DMS79 treated with DMSO at 0.1 percent for 48 hours (cell line): ENCODE measurements at places on chromosomes 12 and 14.

DNA sequence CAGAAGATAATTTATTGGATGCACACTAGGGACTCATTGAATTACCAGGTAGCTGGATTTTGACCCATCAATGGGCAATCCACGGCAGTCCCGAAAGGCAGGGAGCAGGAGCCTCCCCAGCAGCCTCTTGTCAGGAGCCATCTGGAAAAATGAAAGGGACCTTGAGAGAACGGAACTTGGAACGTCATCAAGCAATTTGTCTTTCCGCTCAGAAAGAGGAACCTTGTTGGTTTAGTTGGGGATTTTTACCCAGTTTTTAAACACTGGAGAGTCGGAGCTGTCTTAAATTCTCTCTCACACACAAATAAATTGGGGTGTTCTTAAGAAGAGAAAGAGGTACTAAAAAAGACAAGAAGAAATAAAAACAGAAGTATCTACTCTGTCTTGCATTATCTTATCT, 1351.7 kb upstream of the TMEM132C start:
- no peak for DNase-seq

DNA sequence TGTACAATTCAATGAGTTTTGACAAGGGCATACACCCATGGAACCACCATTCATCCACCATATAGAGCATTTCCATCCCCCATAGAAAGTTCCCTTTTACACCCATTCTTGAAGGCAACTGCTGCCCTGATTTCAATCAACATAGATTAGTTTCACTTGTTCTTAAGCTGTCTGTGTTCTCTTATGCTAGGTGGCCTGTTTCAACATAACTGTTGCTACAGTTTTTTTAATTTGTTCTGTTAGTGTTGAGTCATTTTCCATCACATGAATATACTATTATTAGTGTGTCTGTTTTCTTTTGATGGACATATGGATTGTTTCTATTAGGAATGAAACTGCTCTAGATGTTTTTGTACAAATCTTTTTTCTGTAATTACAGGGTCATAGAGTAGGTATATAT, 123.4 kb downstream of the PTPRQ start:
- no peak for DNase-seq

DNA sequence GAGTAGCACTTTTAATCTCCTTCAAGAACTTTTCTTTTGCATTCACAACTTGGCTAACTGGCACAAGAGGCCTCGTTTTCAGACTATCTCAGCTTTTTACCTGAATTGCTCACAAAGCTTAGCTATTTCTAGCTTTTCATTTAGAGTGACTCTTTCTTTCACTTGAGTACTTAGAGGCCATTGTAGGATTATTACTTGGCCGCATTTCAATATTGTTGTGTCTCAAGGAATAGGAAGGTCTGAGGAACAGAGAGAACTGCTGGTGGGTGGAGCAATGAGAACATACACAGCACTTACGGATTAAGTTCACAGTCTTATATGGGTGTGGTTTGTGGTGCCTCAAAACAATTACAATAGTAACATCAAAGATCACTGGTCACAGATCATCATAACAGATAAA, 224.8 kb upstream of the NPAS3 start:
- peak; percentile 26 for DNase-seq

- no peak for DNase-seq
Measured at GRCh38 chr14:67079846-67080245, 109.4 kb upstream of the GARIN2 start.

DNA sequence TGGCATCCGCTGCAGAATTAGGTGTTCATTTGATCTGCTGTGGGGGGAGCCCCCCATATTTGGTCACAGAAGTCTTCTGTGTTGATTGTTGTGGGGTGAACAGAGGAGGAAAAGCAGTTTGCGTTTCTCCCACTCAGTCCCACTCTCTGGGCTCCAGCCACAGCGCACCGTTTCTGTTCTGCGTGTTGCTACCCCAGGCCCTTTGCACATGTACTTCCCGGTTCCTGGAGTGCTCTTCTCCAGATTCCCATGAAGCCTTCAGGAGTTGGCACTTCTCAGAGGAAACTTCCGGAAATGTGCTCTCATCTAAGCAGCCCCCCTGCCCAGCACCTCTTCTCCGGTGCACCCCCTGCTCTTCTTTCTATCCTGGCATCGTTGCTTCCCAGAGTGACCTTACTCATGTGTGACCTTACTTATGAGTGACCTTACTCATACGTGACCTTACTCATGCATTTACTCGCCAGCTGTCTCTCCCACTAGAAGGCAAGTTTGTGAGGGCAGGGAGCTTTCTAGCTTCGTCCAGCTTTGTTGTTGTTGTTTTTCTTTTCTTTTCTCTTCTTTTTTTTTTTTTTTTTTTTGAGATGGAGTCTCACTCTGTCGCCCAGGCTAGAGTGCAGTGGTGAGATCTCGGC, 93.7 kb downstream of the SCARB1 start:
- no peak for DNase-seq

DNA sequence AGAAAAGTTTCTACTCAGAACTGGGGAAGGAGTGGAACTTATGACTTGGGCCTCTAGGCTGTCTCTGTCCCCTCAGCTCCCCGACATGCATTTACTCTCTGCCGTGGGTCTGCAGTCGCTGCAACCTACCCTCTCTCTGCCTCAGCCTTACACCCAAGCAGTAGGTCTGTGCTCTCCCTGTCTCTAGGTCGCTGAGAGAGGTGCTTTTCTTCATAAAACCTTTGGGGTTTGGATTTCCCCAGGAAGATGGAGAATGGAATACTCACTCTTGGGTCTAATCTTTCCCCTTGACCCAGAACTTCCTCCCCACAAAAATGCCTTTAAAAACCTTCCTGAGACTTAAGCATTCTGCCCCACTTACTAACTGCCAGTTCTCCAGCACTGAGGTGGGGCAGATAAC, 12.9 kb downstream of the GPR84 start:
- no peak for DNase-seq

DNA sequence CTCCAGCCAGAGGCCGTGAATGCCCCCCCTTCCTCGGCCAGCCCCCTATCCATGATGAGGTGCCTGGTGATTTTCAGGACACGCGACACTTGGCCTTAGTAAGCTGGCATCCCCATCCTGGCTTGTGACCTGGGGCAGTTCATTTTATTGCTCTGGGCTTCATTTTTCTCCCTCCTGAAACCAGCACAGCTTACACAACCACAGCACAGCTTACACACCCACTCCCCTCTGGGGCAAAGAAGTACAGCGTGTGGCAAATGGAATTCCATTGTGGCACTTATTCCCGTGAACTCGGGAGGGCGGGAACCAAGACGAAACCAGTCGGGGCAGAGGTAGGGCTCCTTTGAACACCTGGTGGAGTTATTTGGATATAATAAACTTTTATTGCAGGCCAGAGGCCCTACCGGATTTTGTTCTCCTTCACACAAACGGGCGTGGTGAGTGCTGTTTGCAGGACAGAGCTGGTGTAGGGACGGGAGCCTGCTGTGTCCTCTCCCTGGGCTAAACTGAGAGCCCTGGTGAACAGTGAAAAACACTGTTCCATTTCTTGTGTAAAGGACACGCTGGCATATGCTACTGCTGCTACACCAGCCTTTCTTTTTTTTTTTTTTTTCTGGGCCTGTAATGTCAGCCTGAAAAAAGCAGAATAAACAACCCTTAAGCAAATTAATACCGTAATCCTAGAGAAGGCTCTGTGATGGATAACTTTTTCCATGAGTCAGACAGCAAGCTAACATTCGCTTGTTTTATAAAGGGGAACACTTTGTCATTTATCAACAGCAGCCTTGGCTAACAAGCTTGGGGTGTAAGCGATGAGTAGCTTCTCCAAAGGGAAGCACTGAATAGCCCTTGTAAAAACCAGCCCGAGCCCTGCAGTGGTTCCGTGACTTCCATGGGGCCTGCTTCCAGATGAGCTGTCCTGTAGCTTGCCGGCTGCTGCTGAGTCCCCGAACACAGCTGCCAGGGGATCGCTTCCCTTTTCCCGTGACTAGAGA, 29.3 kb downstream of the CD9 start:
- DNase-seq: no peak

DNA sequence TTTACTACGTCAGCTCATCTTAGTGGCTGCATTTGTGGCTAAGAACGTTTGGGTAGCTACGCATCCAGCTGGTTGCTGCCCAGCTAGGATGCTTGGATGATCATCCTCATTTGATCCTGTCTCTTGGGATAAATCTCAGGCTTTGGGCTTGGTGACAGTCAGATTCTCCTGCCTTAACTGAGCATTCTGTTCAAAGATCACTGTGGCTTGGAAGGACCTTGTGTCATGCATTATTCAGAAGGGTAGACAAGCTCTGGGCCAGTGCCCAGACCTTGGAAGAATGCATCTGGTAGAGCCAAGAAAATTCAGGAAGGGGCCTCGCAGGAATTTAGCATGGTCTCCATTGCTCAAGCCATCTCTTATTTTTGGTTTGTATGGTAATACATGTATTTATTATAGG, 188.4 kb downstream of the NRXN3 start:
- DNase-seq: no peak

- no peak for DNase-seq
Measured at GRCh38 chr14:58772794-58773620, 135.2 kb downstream of the DACT1 start.

GRCh38 chr12:6189028-6189427, 11.2 kb upstream of the CD9 start:
- DNase-seq: peak; percentile 68

- no peak for DNase-seq
Measured at GRCh38 chr14:71062581-71063303, 155.5 kb downstream of the PCNX1 start.

DNA sequence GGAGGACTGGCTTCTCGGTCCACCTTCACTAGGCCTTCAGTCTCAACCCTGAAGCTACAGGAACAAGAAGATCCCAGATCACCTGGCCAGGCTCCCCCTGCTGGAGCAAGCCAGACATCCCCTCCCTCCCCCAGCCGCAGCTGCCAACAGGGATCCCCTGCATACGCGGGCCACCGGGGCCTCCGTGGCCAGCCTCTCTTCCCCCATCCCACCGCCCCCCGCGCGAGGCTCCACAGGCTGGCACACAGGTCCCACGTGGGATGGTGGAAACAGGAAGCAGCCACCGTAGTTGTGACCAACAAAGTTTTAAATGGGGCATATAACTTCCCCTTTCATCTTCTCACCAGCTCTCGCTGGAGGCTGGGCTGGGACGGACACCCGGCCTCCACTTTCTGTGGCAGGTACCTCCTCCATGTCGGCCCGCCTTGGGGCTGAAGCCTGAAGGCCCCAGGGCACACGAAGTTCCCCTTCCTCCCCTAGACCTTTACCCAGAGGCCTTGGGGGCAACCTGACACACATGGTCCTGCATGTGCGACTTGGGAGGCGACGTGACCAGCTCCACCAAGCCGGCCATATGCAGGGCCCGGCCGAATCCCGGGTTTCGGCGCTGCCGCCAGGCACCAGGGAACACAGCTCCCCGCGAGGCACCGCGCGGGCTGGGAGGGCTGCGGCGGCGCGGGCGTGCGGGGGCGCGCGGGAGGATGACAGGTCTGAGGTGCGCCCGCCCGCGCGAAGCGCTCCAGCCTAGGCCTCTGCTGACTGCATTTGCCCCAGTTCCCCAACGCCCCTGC, 44.4 kb upstream of the PNMA1 start:
- DNase-seq: peak; percentile 78

DNA sequence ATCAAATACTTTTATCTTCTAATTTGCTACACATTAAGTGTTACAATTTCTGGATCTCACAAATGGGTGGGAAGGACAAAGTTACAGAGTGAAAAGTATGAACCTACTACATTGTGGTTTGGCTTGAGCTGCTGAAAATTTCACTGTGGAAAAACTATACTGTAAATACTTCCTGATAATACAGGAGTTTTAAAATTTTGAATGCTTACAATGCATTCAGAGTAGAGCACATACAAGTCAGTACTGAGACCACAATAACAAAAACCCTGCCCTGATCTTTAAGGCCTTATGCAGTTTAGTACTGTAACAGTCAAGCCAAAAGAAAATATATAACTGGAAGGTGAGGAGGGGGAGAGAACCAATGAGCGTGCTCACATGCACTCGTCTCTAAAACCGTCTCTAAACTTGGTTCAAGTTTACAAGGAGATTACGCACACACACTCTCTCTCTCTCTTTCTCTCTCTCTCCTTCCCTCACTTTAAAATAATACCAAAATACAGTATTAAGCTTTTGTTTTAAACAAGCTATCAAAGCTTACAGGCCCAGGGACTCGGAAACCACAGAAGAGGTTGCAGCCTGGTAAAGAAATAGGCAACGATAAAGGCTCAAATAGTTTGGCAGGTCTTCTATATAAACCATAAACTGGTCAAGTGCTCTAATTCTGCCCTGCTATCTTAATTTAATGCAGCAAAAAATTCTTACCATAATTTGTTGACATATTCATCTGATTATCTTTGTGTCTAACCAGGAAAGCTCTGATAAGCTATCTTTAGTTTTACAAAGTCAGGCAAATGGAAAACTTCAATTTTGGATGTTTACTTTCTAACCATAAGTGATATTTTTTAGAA, 58.0 kb downstream of the ATF7 start:
- no peak for DNase-seq

- no peak for DNase-seq
Measured at GRCh38 chr14:74988131-74988530, 14.6 kb upstream of the EIF2B2 start.

- peak; percentile 69 for DNase-seq
Measured at GRCh38 chr14:73777420-73777819, 63.2 kb upstream of the PNMA1 start.

DNA sequence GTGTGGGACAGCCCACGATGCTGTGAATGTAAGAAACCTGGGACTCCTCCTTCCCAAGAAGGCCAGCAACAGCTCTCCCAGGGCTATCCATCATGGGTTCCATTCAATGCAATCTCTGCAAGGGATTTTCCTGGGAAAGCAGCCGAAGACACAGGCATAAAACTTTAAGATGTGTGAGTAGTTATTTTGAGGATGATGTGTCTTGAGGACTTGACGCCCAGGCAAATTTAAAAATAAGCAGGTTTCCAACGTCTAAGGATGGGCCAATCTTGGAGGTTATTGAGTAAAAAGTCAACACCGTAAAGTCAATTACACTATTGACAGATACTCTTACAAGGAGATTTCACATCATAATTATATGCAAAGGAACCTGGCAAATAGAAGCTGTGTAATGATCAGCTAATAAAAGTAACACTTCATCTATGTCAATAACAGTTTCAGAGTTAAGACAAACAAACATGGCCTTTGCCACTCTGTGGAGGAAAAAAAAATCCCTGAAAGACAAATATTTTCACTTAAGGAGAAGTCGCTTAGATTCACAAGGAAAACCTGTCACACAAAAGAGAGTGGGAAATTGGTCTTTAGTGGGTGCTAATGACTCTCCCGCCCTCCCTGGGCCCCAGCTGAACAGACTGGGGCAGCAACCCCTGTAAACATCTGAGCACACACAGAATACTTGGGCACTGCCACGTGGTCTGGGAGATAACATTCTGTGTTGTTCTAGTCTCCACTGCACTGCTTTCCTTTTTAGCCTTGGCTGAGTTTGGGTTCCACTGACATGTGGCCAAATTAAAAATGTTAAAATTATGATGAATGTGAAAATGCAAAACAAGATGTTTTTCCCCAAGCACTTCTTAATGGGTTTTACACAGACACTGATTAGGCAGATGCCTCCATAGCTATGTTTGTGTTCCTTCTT, 240.9 kb downstream of the FOXN3 start:
- DNase-seq: no peak

DNA sequence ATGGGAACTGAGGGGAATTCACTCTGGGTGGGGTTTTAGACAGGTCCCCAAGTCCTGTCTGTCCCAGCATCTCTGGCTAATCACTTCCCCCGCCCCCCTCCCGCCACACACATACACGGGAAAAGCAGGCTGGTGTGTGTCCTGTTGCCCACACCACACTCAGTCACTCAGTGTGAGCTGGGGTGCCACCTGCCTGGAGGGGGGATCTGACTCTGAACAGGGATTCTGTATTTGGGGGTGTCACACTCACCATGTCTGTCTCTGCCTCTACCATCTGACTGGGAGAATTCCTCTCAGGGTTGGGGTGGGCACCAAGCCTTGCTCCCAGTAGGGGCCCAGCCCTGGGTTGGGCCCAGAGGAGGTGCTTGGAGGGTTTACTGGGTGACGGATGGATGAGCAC, 31.1 kb downstream of the SH2B3 start:
- no peak for DNase-seq
